Activated T-helper 1 cell treated with anti-CD3 and anti-CD28 coated beads, Interleukin-12 subunit alpha, Interleukin-12 subunit beta, Interleukin-2, Interleukin-4 antibody, amounts not matched to agents 30 ng/mL and 10 ng/mL and 1 ng/mL, durations not matched to agents 14 hours and 24 hours and 36 hours (primary cell): ENCODE measurements at places on chromosomes 11 and 22. TPM values are rescaled to one million over a fixed set of nuclear protein-coding genes. Genes with fewer than 3 reads are reported as not detected.

GRCh38 chr11:10646005-10646404 lies 47.5 kb downstream of the IRAG1 start:
- no peak for DNase-seq

DNA sequence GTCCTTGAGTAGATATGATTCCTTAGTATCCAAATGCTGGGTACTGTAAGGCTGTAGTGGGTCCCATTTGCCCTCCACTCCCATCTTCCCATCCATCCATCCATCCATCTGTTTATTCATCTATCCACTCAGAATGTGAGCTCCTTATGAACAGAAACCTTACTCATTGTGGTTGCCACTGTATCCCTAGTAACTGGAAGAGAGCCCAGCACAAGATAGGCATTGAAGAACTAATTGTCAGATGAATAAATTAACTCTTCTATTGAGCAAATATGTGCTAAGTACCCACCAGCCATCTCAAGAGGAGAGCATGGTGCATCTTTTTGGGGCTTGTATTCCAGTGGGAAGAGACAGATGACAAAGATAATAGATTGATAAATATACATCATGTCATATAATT lies 86.4 kb upstream of the SEZ6L start:
- DNase-seq = no peak

- DNase-seq = no peak
These were observed 13.3 kb downstream of the TTC38 start for GRCh38 chr22:46280999-46281623.

DNA sequence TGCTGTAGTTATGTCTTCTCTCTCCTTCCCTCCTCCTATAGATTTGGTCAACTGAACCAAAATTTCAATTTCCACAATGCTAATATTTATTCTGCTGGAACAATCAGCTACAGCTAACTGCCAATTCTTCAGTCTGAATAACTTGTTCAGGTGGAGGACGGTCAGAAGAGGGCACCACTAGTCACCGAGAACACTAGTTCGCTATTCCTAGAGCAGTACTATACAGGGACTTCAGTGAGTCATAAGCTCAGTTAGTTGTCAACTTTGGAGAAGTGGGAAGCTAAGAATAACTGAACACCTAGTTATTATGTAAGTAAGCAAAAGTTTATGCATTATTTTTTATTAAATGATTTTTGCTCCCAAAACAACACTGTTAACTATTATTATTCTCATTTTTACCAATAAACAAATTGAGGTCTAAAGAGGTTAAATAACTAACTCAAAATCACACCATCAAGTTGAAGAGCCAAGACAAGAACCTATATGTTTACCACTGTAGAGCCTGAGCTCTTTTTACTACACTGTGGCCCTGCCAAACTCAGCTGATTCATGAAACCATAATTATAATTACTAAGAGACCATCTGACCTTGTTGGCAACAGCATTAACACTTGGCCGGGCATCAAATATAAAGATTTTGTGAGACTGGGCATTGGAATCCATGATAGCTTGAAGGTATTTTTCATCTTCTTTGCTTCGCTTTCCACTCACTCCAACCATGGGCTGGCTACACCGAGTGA lies 59.0 kb downstream of the CEP57 start:
- no peak for DNase-seq

- no peak for DNase-seq
These were observed 17.0 kb upstream of the KCTD14 start for GRCh38 chr11:78039919-78040671.

DNA sequence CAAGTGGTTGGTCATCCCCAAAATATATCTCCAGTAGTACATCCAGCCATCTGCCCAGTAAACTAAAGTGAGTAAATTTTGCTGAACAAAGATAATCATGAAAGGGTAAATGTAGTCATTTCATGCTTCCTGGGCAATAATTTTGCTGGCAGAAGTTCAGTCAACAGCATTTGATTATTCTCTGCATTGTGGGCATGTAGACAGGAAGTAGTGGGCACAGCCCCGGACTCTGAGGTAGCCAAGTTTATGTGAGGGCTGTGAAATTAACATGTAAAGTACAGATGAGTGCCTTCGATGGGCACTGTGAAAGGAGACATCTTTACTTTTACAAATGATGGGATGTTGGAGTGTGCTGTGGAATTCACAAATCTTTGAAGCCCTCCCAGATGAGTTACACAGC lies 312.2 kb upstream of the MTNR1B start:
- DNase-seq = no peak

DNA sequence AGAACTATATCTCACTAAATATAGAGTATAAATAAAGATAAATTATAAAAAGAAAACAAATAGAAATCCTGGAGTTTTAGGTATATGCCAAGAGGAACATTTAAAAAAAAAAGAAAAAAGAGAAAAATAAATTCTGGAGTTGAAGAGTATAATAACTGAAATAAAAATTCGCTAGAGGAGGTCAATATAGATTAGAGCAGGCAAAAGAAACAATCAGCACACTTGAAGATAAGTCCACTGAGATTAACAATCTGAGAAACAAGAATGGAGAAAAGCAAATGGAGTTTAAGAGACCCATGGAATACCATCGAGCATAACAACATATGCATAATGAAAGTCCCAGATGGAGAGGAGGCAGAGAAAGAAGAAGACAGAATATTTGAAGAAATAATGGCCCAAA lies 14.3 kb upstream of the BEST1 start:
- no peak for DNase-seq

DNA sequence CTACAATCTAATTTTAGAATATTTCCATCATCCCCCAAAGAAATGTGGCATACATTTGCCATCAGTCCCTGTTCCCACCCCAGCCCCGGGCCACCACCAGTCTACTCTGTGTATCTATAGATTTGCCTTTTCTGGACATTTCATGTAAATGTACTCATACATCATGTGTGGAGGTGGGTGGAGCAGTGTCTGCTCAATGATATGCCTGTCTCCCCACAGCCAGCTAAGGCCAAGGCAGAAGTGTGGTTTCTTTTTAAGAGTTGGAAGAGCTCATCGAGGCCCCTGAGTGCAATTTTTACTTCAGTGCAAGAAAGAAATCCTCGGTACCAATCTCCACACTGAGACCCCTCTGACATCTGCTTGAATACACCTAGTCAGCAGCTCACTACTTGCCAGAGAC lies 80.5 kb downstream of the TP53I11 start:
- DNase-seq = no peak

DNA sequence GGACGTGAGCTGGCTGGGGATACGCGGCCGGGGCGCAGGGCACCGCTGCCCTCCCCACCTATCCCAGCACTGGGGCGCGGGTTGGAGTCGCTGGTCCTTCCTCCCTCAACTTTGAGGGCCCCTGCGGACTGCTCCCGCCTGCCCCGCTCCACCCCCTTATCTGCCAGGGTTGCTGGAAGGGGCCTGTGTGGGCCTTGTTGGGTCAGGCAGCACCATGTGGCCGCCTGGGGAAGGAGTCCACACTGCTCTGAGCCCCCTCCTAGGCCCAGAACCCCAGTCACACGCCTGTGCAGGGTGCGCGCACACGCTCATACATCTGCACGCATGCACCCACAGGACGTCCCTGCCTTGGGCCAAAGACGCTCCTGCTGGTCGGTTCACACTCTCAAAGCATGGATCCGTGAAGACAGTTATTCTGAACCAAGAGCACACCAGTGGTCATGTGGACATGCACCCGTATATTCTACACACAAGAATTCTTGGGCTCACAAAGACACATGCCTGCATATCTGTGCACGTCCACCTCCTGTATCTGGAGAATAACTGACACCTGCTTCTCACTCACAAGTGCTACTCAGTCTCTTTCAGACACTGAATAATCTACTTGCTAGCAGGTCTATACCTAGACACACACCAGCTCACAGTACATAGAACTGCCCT lies 710 bp downstream of the TUB start:
- no peak for DNase-seq

- DNase-seq = no peak
These were observed 1091.3 kb downstream of the TBC1D22A start for GRCh38 chr22:47853750-47854149.

The BTG4 gene
- not detected in 2 replicates for total RNA-seq
